Heart right ventricle (tissue), 16 donors: ENCODE measurements at places on chromosomes 13 and 19. TPM values are rescaled to one million over a fixed set of nuclear protein-coding genes. Genes with fewer than 3 reads are reported as not detected.

The METTL21C gene
- not detected for total RNA-seq

The REEP6 gene
- total RNA-seq, result 1.8 TPM

The RPS28 gene
- 1,375 TPM for total RNA-seq

The FAM187B gene
- total RNA-seq, result not detected

The FRY gene
- 247 TPM for total RNA-seq

The CAMSAP3 gene
- total RNA-seq, result 0.13 TPM

The TNFSF9 gene
- total RNA-seq, result 0.22 TPM

The N4BP2L2 gene
- 125 TPM for total RNA-seq

- H3K27ac ChIP-seq, result no peak overlapping the region
- peaks cover 89% of the 10 kb centered on the region for H3K27me3 ChIP-seq
- no peak for DNase-seq
- no peaks in the 10 kb centered on the region for H3K36me3 ChIP-seq
- no peak overlapping the region for H3K4me3 ChIP-seq
- peaks cover 22% of the 10 kb centered on the region for H3K4me1 ChIP-seq
Measured at GRCh38 chr19:1757468-1758230, 4.3 kb downstream of the ONECUT3 start.

DNA sequence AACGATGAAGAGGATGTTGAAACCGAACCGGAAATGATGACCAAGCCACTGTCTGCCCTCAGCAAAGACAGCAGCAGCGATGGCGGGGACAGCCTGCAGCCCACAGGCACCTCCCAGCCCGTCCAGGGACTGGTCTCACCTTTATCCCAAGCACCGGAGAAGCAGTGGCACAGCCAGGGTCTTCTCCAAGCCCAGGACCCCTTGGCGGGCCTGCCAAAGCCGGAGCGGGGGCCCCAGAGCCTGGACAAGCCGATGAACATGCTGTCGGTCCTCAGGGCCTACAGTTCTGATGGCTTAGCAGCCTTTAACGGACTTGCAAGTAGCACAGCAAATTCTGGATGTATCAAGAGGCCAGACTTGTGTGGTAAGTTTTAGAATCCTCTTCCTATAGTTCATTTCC lies 177.0 kb downstream of the ZNF536 start:
- H3K27ac ChIP-seq, result no peak overlapping the region
- H3K4me1 ChIP-seq, result peaks cover 6% of the 10 kb centered on the region
- no peak for DNase-seq
- H3K27me3 ChIP-seq, result no peaks in the 10 kb centered on the region
- H3K4me3 ChIP-seq, result no peak overlapping the region

DNA sequence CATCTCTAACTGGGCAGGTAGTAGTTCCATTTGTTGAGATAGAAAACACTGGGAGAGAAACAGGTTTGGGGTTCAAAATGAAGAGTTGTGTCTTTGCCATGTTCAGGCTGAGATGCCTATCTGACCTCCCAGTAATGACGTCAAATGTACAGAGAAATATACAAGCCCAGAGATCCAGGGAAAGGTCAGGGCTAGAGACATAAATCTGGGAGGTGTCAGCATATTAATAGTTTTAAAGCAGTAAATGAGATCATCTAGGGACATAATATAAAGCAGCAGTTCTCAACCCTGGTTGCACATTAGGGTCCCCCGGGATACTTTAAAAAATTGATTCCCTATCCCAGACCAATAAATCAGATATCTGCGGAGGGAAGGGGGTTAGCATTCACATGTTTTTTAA lies 501.5 kb downstream of the UQCRFS1 start:
- H3K36me3 ChIP-seq, result no peaks in the 10 kb centered on the region
- H3K4me1 ChIP-seq, result no peaks in the 10 kb centered on the region
- H3K4me3 ChIP-seq, result no peak overlapping the region
- no peak overlapping the region for H3K27ac ChIP-seq
- no peaks in the 10 kb centered on the region for H3K27me3 ChIP-seq

GRCh38 chr19:4379383-4380253 lies 20.7 kb downstream of the SH3GL1 start:
- H3K27ac ChIP-seq, result peak overlapping the region; percentile 75
- peaks cover 58% of the 10 kb centered on the region for H3K4me1 ChIP-seq
- H3K27me3 ChIP-seq, result no peaks in the 10 kb centered on the region
- no peaks in the 10 kb centered on the region for H3K36me3 ChIP-seq
- DNase-seq, result no peak

DNA sequence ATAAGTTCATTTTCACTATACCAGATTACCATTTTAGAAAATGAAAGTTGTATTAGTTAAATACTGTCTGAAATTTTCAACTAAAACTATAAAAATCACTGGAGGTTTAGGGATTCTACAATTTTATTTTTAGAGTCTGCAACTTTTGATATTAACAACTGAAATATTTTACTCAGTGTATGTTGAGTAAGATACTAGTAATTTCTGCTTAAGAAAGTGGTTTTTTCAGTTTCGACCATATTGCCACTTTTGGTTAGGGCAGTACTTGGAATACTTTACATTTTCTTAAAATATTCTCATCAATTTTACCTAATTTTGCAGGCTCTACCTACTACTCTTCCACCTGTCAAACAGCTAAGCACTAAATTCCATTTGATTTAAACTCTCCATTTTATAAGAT lies 59.6 kb downstream of the KCNRG start:
- no peak overlapping the region for H3K27ac ChIP-seq
- no peaks in the 10 kb centered on the region for H3K36me3 ChIP-seq
- no peaks in the 10 kb centered on the region for H3K27me3 ChIP-seq
- H3K4me1 ChIP-seq, result peaks cover 4% of the 10 kb centered on the region

DNA sequence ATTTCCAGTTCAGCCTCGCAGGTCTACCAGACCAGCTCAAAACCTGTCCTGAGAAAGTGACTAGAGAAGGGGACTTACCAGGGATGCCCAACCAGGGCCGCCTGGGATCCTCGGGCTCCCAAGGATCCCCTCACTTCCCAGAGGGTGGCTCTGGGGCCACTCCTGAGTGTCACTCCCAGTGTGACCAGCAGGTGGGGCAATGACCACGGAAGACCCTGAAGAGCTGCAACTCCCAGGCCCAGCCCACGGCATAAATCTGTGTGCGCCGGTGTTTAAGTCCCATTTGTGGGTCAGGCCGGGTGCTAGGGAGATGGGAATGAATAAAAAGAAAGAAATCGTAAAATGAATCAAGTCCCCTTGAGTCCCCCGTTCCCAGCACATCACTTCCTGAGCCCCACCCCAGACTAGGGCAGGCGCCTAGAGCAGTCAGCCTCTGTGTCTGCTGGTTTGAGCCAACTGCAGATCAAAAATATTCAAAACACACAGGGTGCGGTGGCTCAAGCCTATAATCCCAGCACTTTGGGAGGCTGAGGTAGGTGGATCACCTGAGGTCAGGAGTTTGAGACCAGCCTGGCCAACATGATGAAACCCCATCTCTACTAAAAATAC lies 10.7 kb downstream of the PTGIR start:
- H3K36me3 ChIP-seq, result no peaks in the 10 kb centered on the region
- no peak overlapping the region for H3K27ac ChIP-seq
- no peak overlapping the region for H3K4me3 ChIP-seq
- H3K27me3 ChIP-seq, result no peaks in the 10 kb centered on the region
- DNase-seq, result peak; percentile 86

- DNase-seq, result no peak
- H3K36me3 ChIP-seq, result no peaks in the 10 kb centered on the region
- H3K27ac ChIP-seq, result no peak overlapping the region
- peaks cover 29% of the 10 kb centered on the region for H3K4me1 ChIP-seq
- H3K27me3 ChIP-seq, result no peaks in the 10 kb centered on the region
Measured at GRCh38 chr13:48155848-48156247, 60.9 kb upstream of the MED4 start.

DNA sequence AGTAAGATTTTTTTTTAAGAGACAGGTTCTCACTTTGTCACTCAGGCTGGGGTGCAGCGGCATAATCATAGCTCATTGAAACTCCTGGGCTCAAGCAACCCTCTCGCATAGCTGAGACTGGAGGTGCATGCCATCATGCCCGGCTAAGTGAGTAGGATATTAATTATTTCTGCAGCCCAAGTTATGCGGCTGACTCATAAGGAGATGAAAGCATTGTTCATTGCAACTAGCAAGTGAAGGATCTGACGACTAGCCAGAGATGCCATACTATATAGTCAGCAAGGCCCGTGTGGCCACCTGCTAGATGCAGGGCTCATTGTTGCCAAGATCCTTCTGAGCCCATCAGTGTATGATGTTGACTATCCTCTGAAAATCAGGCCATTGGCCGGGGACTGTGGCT lies 45.2 kb downstream of the ABCC4 start:
- no peak overlapping the region for H3K27ac ChIP-seq
- H3K4me1 ChIP-seq, result no peaks in the 10 kb centered on the region
- H3K36me3 ChIP-seq, result no peaks in the 10 kb centered on the region
- H3K4me3 ChIP-seq, result no peak overlapping the region
- no peaks in the 10 kb centered on the region for H3K27me3 ChIP-seq
- no peak for DNase-seq

DNA sequence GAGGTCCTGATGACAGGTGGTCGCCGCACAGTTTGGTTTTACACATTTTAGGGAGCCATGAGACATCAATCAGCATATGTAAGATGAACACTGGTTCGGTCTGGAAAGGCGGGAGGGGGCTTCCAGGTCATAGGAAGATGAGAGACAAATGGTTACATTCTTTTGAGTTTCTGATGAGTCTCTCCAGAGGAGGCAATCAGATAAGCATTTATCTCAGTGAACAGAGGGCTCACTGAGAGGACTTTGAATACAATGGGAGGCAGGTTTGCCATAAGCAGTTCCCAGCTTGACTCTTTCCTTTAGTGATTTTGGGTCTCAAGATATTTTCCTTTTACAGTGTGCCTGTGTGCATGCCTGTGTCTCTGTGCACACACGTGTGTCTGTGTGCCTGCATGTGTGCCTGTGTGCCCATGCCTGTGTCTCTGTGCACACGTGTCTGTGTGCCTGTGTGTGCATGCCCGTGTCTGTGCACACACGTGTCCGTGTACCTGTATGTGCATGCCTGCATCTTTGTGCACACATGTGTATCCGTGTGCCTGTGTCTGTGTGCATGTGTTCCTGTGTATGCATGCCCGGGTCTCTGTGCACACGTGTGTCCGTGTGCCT lies 35.5 kb upstream of the TMEM255B start:
- no peak overlapping the region for H3K27ac ChIP-seq
- H3K4me3 ChIP-seq, result no peak overlapping the region
- DNase-seq, result no peak
- no peaks in the 10 kb centered on the region for H3K27me3 ChIP-seq

DNA sequence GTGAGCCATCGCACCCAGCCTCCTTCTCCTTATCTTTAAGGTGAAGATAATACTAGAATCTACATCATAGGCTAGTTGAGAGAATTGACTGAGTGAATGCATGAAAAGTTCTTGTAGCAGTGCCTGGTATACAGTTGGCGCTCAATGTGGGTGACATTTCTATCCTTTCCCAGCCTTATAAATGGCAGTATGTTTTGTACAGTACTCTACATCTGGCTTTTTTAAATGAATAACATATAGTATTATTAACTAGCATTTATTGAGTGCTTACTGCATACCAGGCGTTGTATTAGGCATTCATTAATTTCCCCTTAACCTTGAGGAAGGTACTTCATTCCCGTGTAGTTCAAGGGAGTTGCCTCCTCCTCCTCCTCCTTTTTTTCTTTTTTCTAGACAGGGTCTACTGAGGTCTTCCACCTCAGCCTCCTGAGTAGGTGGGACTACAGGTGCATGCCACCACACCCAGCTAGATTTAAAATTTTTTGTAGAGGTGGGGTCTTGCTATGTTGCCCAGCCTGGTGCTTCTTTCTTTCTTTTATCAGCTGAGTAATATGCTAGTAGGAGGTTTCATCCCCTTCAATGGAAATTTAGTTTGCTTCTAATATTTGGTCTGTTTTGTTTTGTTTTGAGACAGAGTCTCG lies 2.8 kb downstream of the C5AR1 start:
- H3K4me1 ChIP-seq, result peaks cover 57% of the 10 kb centered on the region
- no peaks in the 10 kb centered on the region for H3K36me3 ChIP-seq
- peaks cover 7% of the 10 kb centered on the region for H3K27me3 ChIP-seq
- H3K27ac ChIP-seq, result no peak overlapping the region

DNA sequence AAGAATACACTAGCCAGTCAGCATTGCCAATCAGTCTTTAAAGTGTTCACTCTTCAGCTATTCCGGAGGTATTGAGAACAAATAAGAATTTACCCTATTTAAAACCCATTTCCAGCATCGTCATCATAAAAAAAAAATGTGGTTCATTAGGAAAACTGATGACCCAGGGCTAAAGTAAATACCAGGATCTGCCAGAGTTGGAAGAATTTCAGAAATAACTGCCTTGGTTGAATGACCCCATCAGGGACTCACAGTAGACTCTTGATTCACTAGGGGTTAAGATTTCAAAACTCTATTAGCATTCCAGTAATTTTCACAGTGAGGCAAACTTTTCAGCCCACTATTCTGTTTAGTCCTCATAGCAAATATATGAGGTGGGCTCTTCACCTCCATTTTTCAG lies 377.0 kb downstream of the ITGBL1 start:
- DNase-seq, result no peak
- no peaks in the 10 kb centered on the region for H3K36me3 ChIP-seq
- H3K4me3 ChIP-seq, result no peak overlapping the region
- H3K27ac ChIP-seq, result no peak overlapping the region
- H3K4me1 ChIP-seq, result no peaks in the 10 kb centered on the region
- H3K27me3 ChIP-seq, result no peaks in the 10 kb centered on the region

DNA sequence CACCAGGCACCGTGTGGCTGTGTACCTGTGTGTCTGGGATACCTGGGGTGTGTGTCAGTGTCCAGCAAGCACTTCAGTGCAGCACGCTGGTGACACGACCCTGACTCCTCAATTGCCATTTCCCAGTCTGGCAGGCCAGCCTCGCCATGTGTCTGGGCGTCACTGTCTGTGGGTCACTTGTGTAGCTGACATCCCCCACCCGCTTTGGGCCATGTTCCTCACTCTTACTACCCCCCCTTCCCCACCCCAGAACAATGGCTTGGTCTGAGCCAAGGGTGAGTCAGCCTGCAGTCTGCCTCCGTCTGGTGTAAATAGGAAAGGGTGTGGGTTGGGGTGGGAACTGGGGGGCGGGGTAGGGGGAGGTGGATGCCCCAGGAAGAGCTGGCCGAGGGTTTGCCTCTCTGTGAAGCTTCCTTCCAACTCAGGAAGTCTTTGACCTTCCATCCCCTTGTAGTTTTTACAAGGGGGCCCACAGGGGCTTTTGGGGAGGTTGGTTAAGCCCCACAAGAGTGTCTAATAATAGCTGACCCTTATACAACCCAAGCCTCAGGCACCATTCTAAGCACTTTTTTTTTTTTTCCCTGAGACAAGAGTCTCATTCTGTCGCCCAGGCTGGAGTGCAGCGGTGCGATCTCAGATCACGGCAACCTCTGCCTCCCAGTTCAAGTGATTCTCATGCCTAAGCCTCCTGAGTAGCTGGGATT lies 17.6 kb downstream of the NOVA2 start:
- H3K4me1 ChIP-seq, result peaks cover 68% of the 10 kb centered on the region
- H3K27me3 ChIP-seq, result peaks cover 33% of the 10 kb centered on the region
- H3K4me3 ChIP-seq, result no peak overlapping the region
- peak overlapping the region; percentile 80 for H3K27ac ChIP-seq
- peaks cover 13% of the 10 kb centered on the region for H3K36me3 ChIP-seq

GRCh38 chr13:45048890-45049407 lies 59.6 kb downstream of the GPALPP1 start:
- H3K4me1 ChIP-seq, result peaks cover 12% of the 10 kb centered on the region
- no peak overlapping the region for H3K4me3 ChIP-seq
- H3K27ac ChIP-seq, result no peak overlapping the region

GRCh38 chr13:112057736-112058518 lies 9.0 kb upstream of the SOX1 start:
- DNase-seq, result no peak
- peaks cover 11% of the 10 kb centered on the region for H3K4me1 ChIP-seq
- H3K36me3 ChIP-seq, result no peaks in the 10 kb centered on the region

GRCh38 chr19:29834991-29835846 lies 23.4 kb downstream of the CCNE1 start:
- DNase-seq, result no peak
- H3K27ac ChIP-seq, result no peak overlapping the region
- no peaks in the 10 kb centered on the region for H3K4me1 ChIP-seq
- H3K4me3 ChIP-seq, result no peak overlapping the region
- H3K27me3 ChIP-seq, result peaks cover 42% of the 10 kb centered on the region
- no peaks in the 10 kb centered on the region for H3K36me3 ChIP-seq
